ENCODE measurements at places on chromosomes 16 and 17.

GRCh38 chr16:23535901-23536300 is 21.2 kb downstream of the EARS2 start:
- DNase-seq, result no peak

GRCh38 chr16:11498683-11499082 is 88.0 kb downstream of the LITAF start:
- no peak for DNase-seq

GRCh38 chr16:2372684-2373083 is 32.2 kb upstream of the ABCA3 start:
- no peak for DNase-seq

DNA sequence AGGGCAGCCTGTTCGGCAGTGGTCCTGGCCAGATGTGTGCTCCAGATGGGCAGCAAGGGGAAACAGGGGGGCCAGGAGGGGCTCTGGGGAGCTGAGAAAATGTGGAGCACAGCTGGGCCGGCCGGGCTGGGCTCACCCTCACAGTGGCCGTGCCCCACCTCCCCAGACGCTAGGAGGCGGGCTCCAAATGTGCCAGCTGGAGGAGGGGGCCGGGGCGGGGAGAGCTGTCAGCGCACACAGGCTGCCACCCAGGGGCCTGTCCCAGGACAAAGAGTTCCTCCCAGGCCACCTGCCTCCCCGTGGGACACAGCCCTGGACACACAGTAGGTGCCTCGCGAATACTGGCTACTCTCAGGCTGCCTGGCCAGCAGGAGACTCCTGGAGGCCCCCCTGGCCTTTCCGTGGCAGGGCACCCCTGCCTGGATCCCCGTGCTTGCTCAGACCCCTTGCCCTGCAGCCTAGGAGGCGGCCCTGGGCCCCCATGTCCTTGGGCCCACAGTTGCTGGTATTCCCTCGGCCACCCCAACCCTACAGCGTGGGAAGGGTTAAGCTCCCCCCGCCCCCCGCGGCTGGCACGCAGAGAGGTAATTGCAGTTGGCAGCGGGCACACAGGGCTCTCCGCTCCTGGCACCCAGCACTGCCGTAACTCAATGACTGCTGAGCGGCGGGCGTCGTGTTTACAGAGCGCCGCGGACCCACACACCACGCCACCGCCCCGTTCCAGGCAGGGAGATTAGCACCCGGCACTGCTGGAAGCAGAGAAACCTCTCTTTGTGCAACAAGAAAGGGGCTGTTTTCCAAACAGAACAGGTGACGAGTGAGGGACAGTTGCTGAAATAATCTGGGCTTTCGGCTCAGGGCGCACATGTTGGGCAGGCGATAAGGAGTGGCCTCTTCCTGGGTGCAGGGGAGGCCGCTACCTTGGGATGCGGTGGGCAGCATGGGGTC is 32.2 kb downstream of the BAHCC1 start:
- DNase-seq, result no peak

DNA sequence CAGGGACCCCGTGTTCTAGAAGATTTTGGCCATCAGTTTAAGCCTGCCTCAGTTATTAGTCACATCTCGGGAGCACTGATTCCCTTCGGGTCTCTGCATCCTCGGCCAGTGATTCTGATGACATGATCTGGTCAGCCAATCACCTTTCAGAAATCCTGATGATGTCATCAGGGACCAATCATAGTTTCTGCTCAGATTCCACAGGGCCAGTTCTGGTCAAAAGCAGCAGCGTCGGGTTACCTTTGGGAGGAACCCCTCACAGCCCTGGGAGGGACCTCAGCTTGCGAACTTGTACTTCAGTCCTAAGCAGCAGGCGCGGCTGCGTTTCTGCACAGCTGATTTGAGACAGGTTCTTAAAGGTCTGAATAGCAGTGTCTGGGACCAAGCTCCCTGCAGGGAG is 13.9 kb downstream of the KDM8 start:
- DNase-seq, result no peak

Measured in GM10248 (cell line).